Activated CD4-positive, alpha-beta T cell treated with anti-CD3 and anti-CD28 coated beads, Interleukin-2, amount 50 U/mL, for 4 hours (primary cell): ENCODE measurements at places on chromosomes 12 and 14.

DNA sequence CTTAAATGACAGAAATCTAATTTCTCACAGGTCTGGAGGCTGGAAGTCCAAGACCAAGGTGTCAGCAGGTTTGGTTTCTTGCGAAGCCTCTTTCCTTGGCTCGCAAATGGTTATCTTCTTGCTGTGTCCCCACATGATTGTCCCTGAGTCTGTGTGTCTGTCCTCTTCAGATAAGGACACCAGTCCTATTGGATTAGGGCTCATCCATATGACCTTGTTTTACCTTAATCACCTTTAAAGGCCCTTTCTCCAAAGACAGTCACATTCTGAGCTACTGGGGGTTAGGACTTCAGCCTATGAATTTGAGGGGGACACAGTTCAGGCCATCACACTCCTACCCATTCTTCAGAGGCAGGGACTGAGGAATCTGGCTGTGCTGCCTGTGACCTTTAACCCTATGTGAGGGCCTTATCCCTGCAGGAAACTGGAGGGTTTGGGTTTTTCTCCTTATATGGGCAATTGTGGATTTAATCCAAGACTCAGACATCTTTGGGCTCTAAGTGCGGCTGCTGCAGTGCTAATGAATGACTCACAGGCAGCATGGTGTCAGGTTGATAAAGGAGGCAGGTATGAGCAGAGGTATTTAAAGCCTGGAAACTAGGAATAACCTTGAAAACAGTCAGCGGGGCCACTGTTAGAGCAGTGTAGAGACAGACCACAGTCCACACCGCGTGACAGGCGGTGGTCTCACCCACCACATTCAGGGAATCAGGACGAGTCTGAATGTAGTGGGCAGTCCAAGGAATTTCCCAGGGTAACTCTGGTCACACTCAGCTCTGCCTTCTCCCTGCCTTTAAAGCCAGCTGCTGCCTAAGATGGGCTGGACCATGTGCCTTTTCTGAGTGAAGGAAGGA lies 10.2 kb downstream of the TPCN1 start:
- DNase-seq = no peak

- no peak for DNase-seq
These were observed 627.0 kb upstream of the FBXO33 start for GRCh38 chr14:40058901-40059897.

- no peak for DNase-seq
These were observed 32.1 kb downstream of the PRMT8 start for GRCh38 chr12:3523058-3523457.

- DNase-seq = no peak
These were observed 69.0 kb upstream of the OVCH1 start for GRCh38 chr12:29566441-29566840.

DNA sequence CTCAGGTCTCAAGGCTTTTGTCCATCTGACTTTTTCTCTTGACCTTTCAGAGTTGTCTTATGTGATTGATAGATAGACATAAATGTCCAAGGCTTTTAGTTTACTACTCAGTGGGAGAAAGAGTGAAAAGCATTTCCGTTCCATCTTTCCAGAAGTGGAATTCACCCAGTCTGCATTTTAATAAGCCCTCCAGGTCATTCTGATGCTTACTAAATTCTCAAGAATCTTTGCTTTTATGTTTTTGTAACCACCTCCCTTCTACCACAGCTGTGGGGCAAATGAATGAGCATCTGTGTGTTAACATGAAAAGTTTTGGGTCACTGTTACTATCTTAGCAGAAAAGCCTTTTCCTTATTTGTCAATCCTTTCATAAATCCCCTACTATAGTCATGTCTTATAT lies 251.4 kb downstream of the LRIG3 start:
- no peak for DNase-seq

DNA sequence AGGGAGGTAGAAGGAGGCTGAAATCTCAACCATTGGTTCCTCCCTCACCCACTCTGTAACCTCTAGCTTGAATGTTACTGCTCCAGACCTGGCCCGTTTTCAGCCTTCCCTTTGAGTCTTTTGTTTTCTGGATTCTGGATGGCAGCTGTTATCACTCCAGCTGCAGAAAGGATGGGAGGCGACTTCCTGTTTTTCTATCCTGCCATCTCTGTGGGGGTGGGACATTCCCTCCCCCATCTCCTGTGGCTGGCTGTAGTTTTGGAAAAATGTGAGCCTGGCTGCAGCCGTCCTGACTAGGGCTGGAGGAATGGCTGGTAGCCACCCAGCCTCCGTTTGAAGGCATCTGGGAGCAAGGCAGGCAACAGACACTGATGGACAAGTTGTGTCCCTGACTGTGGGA lies 2.9 kb upstream of the PPFIBP1 start:
- no peak for DNase-seq

GRCh38 chr12:52495389-52495788 lies 2.3 kb upstream of the KRT6A start:
- no peak for DNase-seq

- DNase-seq = no peak
These were observed 47.5 kb downstream of the MRPL42 start for GRCh38 chr12:93514853-93515252.

- DNase-seq = no peak
These were observed 177.1 kb upstream of the SLC38A2 start for GRCh38 chr12:46549527-46550265.

GRCh38 chr12:132152953-132153352 lies 8.7 kb downstream of the NOC4L start:
- no peak for DNase-seq

DNA sequence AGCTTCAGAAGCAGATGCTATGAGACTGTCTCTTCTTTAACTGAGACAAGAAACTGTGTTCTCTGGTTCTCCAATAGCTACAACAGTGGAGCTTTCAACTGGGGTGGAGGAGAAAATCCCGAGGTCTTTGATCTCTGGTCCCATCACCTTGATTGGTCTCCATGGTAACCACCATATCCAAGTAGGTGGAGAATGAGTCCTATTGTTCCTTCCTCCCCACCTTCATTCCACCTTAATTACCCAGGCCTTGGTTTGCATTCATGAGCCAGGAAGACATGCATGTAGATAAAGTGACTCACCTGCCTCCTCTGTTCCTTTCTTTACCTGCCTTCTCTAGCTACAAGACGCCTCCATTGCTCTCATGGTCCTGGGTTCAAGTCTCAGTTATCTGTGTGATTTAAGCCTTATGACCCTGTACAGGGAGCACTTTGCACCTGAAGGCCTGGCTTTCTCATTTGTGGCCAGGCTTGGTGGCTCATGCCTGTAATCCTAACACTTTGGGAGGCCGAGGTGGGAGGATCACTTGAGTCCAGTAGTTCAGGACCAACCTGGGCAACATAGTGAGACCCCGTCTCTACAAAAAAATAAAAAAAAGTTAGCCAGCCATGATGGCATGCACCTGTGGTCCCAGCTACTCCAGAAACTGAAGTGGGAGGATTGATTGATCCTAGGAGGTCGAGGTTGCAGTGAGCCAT lies 157.7 kb upstream of the TBX3 start:
- DNase-seq = no peak

GRCh38 chr12:80756875-80757274 lies 40.2 kb downstream of the MYF5 start:
- no peak for DNase-seq

GRCh38 chr14:39138440-39138839 lies 24.3 kb downstream of the GEMIN2 start:
- DNase-seq = no peak

- no peak for DNase-seq
These were observed 212.9 kb downstream of the PAX9 start for GRCh38 chr14:36874396-36875138.

DNA sequence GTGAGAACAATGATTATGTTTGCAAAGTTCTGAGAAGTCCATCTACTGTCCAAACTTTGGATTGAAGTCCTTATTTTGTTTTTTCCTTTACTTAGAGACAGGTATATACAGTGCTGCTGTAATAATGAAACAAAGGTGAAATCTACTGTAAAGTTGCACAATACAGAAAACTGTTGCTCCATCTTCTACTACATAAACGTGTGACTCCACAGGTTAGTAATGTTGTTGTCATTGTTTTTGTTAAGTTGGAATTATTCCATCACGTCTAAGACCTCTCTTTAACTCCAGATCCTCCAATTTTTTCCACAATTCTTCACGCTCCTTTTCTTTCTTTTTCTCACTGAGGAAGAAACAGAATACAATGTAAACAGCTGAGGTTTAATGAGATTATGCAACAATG lies 57.0 kb upstream of the GPHB5 start:
- DNase-seq = no peak

GRCh38 chr14:60710494-60710893 lies 13.7 kb downstream of the SIX4 start:
- DNase-seq = no peak

GRCh38 chr12:60415351-60415750 lies 819.5 kb downstream of the SLC16A7 start:
- DNase-seq = no peak

DNA sequence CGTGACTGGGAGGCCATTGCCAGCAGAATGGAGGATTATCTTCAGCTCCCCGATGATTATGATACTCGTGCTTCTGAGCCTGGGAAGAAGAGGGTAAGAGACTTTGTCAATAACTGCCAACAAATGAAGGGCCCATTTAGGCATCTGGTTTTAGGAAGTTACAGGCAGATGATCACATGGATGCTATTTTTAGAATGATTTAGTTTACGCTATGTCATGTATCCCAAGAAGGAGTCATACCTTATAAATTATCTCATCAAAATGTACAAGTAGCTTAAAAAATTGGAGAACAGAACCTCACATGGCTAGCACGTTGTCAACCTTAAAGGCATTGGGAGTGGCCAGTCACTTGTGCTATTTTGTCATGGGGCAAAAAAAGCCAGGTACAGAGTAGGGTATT lies 46.7 kb downstream of the PROX2 start:
- DNase-seq = no peak

GRCh38 chr14:32049361-32050088 lies 27.6 kb upstream of the ARHGAP5 start:
- DNase-seq = no peak

DNA sequence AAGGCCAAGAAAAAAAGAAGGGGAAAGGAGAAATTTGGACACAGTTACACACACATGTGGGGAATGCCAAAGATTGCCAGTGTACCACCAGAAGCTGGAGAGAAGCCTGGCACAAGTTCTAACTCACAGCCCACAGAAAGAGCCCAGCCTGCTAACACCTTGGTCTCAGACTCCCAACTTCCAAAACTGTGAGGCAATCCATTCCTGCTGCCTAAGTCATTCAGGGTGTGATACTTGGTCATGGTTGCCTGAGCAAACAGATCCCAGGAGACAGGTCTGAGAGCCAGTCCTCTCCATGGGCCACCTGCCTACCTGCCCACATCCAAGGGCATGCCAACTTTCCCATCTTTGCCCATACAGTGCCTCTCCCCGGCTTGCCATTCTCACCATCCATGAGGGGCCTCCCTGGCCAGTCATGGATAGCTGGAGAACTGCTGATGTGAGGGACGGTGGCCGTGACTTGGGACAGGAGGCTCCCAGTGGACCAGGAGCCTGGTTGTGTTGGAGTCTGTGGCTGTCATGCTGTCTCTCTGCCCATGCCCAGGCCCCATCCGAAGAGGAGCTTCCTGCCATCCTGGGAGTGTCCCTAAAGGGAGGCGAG lies 198.0 kb upstream of the RTL1 start:
- DNase-seq = no peak

DNA sequence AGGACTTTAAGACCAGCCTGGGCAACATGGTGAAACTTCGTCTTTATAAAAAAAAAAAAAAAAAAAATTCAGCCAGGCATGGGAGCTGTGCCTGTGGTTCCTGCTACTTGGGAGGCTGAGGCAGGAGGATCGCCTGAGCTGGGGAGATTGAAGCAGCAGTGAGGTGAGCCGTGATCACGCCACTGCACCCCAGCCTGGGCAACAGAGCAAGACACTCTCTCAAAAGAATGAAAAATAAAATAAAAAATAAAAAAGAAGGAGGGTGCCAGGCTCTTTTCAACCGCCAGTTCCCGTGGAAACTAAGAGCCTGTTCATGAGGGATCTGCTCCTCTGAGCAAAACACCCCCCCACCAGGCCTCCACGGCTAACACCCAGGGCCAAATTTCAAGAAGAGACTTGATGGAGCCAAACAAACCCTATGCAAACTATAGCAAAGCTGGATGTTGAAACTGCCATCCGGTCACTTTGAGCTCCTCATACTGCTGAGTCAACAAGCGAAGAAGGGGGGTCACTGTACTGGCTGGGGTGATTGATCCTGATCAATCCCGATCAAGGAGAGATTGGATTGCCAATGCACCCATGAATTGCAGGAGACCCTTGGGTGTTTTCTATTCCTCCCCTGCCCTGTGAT lies 23.4 kb downstream of the DLK1 start:
- no peak for DNase-seq

DNA sequence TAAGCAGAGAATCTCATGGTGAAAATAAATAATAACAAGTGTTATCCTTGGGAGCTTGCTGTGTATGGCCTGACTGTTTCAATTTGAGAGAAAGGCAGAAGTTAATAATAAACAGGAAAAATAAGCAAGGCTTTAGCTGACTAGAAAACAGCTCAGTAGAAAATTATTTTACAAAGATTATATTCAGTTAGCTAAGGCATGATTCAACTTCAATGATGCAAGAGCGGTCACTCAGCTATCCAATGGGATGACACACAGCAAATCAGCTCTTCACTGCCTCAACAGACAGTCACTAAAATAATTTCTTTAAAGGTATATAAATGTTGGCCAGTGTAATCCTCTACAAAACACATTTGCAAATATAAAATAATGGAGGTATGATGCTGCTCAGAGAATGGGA lies 18.6 kb downstream of the GSTZ1 start:
- no peak for DNase-seq
